CD8-positive, alpha-beta T cell (primary cell): ENCODE measurements at places on chromosomes 6 and 20.

DNA sequence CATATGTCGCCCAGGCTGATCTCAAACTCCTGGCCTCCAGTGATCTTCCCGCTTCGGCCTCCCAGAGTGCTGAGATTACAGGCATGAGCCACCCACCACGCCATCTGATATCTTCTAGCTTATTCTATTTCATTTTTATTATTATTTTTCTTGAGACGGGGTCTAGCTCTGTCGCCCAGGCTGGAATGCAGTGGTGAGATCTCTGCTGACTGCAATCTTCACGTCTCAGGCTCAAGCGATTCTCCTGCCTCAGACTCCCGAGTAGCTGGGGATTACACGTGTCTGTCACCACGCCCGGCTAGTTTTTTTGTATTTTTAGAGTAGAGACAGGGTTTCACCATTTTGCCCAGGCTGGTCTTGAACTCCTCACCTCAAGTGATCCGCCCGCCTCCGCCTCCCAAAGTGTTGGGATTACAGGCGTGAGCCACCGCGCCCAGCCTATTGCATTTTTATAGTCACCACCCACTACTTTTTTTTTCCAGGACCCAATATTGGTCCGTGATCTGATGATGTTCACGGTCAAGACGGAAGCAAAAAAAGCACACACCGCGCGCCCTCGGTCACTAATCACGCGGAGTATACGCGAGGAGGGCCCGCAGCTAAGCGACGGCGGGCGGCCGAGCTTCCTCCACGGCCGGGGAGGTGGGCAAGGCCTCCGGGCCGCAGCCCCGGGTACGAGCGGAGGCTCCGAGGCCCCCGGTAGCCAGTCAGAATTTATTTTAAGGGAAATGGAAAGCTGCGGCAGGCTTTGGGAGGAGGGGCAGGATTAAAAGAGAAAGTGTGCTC is 1.1 kb upstream of the LSM14B start:
- DNase-seq, result no peak

GRCh38 chr6:14635934-14636591 is 518.5 kb downstream of the CD83 start:
- no peak for DNase-seq

- no peak for DNase-seq
These were observed 276.8 kb downstream of the TENT5A start for GRCh38 chr6:81475646-81476045.

GRCh38 chr20:33653900-33654596 is 8.1 kb upstream of the C20orf144 start:
- DNase-seq, result no peak

- no peak for DNase-seq
These were observed 123.9 kb upstream of the GJE1 start for GRCh38 chr6:142008781-142009180.
